Activated B cell treated with CpG ODN at 0.5 μM for 24 hours (primary cell): ENCODE measurements at places on chromosomes 11 and 22.

DNA sequence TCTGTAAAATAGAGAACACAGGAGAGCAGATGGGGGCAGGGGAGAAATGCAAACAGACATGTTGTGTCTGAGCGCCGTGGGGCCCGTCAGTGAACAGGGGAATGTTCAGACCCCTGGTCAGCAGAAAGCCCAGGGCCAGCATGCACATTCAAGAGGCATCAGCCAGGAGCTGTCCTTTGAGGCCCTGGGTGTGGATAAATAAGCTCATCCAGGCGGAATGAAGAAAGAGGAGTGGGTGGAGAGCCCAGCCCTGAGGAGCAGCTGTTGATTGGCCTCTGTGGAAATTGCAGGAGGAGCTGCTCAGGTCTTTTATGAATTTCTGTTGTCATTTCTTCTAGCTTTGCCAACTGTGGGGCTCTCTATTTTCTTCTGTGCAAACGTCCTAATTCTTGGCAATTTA is 49.7 kb upstream of the CECR2 start:
- DNase-seq, result no peak

DNA sequence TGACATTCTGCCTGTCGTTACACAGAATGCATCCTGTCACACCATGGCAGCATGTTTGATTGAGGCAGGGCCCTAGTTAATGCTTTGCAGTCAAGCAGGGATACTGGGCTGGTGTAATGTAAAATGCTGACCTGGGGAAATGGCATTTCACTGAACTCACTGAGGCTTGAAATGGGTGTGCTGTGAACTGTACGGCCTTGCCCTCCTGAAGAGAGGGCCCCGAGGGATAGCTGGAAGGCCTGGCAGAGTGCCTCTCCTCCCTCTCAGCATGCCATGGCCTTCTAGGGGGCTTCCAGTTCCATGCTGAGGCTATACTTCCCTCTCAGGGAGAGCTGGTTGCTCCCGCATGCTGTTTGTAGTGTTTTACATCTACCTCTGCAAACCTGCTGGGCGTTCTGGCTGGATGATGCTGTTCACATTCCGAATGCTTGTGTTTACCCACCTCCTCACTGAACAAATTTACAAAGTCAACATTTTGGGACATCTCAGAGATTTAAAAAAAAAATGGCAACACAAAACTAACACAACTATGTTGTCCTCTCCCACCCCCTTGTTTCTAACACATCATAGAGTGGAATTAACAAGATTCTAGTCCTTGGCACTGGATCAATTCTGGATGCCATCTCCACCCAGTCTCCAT is 416.7 kb upstream of the CADM1 start:
- DNase-seq, result no peak

- DNase-seq, result no peak
Measured at GRCh38 chr22:50723991-50724390, 14.0 kb upstream of the ACR start.

DNA sequence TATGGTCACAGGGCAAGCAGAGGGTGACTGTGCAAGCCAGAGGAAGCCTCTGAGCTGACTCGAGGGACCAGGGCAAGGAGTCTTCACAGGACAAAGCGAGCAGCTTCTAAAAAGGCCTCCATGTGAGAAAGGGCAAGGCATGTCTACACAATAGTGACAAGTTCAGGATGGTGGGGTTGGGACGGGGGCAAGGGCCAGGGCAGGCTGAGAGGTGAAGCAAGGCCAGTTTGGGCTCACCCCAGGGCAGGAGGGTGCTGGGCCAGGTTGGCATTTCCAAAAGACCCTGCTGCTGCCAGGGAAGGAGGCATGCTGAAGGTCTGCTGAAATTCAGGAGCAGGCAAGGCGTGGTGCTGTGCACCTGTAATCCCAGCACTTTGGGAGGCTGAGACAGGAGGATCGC is 12.3 kb upstream of the CABP7 start:
- DNase-seq, result no peak
